ENCODE measurements at places on chromosomes 6 and 20. TPM values are rescaled to one million over a fixed set of nuclear protein-coding genes. Genes with fewer than 3 reads are reported as not detected.

Gene WFDC12
- total RNA-seq: not detected

Gene PRICKLE4
- total RNA-seq: 6.9 TPM

Gene DEFB132
- total RNA-seq: not detected

Gene ABHD16B
- total RNA-seq: not detected

Gene STX16
- 25.5 TPM for total RNA-seq

Gene SIRPD
- total RNA-seq: not detected

Gene RIPPLY2
- 0.17 TPM for total RNA-seq

Gene MUC21
- total RNA-seq: not detected

Gene ADGB
- not detected for total RNA-seq

Gene PLCB4
- total RNA-seq: 4.8 TPM

Gene CCR6
- total RNA-seq: not detected

Gene ADGRF5
- total RNA-seq: 126 TPM

Gene ANGPT4
- total RNA-seq: not detected

Gene MATN4
- under 0.01 TPM for total RNA-seq

Gene STX11
- total RNA-seq: 13.1 TPM

Gene GUCA1A
- not detected for total RNA-seq

Gene SIM1
- total RNA-seq: under 0.01 TPM

Gene ADGRF4
- total RNA-seq: not detected

Gene LKAAEAR1
- not detected for total RNA-seq

Gene RIPOR2
- total RNA-seq: 1.6 TPM

Gene FAM162B
- total RNA-seq: 6.5 TPM

Gene BPIFA1
- total RNA-seq: not detected

Gene MRAP2
- 8.9 TPM for total RNA-seq

Gene ISM1
- not detected for total RNA-seq

Gene COL11A2
- 0.26 TPM for total RNA-seq

Gene SRC
- 0.98 TPM for total RNA-seq

Gene JAG1
- total RNA-seq: 94.2 TPM

Gene MUCL3
- total RNA-seq: not detected

Gene FGD2
- not detected for total RNA-seq

Gene HTR1B
- 1.5 TPM for total RNA-seq

Gene FLRT3
- total RNA-seq: 0.33 TPM

Gene EYS
- total RNA-seq: not detected

Gene SGK2
- total RNA-seq: 0.43 TPM

Gene COX4I2
- not detected for total RNA-seq

Gene SAMD3
- total RNA-seq: not detected

Gene RIMS1
- 29.5 TPM for total RNA-seq

Gene ARG1
- 0.43 TPM for total RNA-seq

Gene KIAA1755
- 0.22 TPM for total RNA-seq

Gene IRF4
- not detected for total RNA-seq

Gene SLPI
- total RNA-seq: 0.69 TPM

Gene LY6G6F
- total RNA-seq: not detected

Gene GGTLC1
- not detected for total RNA-seq

Gene IPCEF1
- 4.4 TPM for total RNA-seq

Gene EPM2A
- 5.9 TPM for total RNA-seq
